ENCODE measurements at places on chromosomes 7 and 10. TPM values are rescaled to one million over a fixed set of nuclear protein-coding genes. Genes with fewer than 3 reads are reported as not detected.

- peak; percentile 11 for DNase-seq
Observed at GRCh38 chr7:4042402-4043045, 639.6 kb upstream of the FOXK1 start.

DNA sequence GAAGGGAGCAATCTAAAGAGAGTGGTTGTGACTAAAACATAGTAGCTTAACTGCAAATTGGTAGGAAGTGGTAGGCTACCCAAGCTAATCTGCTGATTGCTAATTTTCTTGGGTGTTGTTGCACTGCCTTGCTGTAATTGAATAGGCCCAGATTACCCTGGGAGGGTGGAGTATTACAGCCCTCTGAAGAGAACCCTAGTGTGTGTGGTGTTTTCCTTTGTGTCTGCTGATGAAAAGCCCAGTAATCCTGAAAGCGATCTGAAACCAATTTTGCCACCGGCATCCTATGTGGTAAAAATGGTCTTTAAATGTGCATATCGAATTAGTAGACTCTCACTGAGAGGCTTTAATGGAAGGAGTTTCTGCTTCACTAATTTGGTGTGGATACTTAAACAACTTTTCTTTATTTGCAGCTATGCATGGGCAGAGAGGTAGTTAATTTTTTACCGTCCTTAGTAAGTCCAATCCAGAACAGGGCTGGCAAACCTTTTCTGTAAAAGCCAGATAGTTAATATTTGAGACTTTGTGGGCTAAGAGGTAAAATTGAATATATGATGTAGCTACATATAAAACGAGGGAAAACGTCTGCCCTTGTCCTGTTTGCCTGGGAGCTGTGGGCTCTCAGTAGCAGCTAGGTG is 92.5 kb downstream of the CSTF2T start:
- DNase-seq: no peak

Gene GRM8
- total RNA-seq: not detected

DNA sequence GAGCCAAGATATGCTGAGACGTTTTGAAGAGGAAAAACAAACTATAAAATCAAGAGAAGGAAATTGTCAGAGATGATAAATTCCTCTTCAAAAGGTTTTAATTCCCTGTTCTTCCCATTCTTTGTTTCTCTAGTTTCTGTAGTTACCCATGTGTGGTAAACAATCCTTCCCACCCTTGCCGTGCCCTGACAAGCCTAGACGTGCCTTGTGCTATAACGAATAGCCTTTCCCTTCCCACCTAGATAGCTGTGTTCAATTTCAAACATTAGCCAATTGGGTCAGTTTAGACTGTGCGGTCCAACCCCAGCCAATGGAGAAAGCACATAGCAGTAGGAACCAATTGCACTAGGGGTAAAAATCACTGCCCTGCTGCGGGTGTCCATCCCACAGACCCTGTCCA is 138.1 kb downstream of the RALA start:
- DNase-seq: peak; percentile 82

DNA sequence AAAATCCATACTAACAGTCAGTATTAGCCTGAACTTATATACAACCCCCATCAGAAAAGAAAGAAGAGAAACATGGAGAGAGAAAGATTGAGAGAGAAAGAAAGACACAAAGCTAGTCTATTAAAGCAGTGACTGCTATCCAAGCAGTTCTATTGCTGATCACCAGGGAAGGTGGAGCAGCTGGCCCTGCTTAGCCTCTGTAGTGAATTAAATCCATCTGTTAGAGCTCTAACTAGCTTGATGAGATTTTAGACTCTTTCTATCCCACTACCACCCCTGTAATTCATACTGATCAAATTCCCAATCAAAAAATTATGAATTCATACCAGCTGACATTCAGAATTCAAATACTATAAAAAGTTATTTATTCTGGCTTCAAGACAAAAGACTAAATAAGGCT is 486.0 kb upstream of the LRRN3 start:
- DNase-seq: no peak

DNA sequence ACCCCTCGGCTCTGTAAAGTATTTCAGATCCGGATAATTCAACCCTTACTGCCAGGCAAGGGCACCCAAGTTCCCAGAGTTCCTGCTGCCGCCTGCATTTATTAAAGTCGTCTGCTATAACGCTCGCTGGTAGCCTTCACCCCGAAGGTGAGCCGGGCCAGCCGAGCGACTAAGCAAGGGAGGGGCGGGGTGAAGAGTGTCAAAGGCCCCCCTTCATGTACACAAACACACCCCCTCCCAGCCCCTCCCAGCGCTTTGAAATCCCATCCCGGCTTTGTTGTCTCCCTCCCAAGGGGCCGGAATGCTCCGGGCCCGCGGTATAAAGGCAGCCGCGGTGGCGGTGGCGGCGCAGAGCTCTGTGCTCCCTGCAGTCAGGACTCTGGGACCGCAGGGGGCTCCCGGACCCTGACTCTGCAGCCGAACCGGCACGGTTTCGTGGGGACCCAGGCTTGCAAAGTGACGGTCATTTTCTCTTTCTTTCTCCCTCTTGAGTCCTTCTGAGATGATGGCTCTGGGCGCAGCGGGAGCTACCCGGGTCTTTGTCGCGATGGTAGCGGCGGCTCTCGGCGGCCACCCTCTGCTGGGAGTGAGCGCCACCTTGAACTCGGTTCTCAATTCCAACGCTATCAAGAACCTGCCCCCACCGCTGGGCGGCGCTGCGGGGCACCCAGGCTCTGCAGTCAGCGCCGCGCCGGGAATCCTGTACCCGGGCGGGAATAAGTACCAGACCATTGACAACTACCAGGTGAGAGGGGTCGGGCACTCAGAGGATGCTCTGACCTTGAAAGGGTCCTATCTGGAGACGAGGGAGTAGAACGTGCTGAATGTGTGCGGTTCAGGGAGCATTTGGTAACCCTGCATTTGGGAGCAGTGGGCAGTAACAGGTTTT is at the start of gene DKK1:
Gene DKK1 (plus strand): TSS at position 349 of the 889 bp plus-strand sequence. CDS start 154 bp downstream, at position 503.
- peak; percentile 87 for DNase-seq

- no peak for DNase-seq
Observed at GRCh38 chr7:7051206-7051877, 131.0 kb upstream of the C1GALT1 start.

DNA sequence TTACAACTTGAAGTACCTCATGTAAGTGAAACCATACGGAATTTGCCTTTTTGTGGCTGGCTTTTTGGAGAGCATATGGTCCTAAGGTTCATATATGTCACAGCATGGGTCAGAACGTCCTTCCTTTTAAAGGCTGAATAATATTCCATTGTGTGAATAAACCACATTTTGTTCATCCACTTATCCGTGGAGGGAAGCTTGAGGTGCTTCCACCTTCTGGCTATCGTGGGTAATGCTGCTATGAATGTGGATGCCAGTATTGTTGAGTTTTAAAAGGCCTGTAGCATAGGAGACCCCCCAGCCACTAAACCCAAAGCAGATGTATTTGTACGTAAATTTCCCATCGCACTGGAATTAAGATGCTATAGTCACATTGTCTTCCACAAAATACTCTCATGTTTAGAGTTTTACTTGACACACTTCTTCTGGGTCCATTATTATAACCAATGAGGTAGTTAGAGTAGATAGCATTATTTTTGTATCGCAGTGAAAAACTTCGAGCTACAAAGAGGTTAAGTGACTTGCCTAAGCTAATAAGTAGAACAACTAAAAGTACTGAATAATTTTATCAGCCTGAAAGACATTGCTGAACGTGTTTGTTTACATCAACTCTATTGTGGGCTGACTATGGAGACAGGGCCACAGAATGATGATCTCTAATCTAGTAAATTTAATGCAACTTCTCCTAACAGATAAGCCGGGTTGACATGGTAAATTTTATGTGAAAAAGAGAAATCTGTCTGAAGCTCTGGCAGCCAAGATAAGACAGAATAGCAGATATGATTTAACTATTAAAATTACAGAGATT is 183.0 kb upstream of the CTBP2 start:
- peak; percentile 9 for DNase-seq

DNA sequence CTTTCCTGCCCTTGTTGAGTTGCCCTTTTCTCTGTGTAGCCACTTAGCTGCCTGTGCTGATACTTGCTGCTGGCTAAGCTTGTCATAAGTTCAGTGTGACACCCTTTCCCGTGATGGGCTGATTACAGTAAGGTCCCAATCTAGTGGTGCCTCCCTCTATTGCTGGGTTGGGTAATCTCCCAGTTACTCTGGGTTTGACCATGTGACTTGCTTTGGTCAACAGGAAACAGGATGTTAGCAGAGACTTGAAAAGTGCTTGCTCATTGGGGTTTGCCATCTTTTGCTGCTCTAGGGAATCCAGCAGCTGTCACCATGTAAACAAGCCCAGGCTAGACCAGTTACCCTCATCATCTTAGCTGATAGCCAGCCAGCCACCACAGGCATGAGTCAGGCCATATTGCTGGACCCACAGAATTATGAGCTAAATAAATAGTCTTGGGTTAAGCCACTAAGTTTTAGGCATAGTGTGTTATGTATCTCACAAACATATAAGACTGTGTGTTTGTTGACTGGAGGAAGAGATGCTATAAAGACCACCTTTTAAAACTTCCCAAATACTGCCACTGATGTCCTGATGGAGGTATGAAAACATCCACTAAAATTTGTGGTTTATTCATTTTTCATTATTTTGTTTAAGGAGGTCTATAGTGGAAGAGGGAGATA is 4.0 kb upstream of the LEP start:
- DNase-seq: peak; percentile 99

Gene BHLHA15
- total RNA-seq: not detected

DNA sequence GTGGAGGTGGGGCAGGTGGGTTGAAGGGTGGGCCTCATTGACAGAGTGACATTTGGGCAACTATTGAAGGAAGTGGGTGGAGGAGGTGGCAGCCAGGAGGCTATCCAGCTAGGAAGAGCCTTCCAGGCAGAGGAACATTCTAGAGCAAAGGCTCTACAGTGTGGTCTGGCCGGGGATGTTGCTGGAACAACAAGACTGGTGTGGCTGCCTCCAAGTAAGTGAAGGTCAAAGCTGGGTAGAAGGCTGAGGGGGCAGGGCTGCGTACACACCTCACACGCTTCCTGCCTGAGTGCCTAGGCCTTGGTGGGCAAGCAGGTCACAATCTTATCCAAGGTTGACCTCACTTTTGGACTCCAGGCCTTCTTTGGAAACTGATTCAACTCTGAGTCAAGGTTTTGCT is 6.6 kb downstream of the CPA1 start:
- DNase-seq: no peak

- DNase-seq: no peak
Observed at GRCh38 chr10:4068629-4069028, 283.6 kb upstream of the KLF6 start.

Gene TRPV5
- not detected for total RNA-seq

DNA sequence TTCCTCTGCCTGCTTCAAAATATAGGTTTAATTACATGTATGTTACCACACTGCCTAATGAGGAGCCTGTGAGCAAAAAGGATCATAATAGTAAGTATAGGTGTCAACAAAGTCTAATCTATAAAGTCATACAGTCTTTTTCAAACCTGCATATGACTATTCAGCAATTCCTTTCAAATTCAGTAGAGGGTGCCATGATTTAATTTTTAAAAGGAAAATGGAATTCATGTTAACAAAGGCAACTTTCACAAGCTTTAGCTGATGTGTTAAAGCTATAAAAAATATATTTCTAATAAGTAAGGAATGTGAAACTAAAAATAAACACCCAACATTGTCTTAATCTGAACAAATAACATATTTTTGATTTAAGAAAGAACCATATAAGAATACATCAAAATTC is 52.1 kb downstream of the MPP7 start:
- peak; percentile 35 for DNase-seq

Gene SFRP4
- total RNA-seq: not detected

DNA sequence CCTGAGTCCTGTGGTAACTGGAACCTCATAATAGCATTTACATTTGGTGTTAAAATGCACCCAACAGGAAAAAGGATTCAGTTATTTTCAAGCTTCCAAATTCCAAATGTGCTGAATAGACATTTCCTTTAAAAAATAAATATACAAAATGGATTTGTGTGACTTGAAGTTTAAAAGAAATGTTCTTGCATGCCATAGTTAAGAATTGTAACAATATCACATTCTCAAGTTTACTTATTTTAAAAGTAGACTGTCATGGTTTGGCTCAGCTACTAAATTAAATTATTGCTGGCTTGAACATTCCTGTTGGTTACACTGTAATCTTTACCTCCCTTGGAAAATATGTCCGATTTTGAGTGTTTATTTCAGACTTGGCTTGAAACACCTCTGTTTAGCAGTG is 31.5 kb downstream of the BICC1 start:
- DNase-seq: no peak

DNA sequence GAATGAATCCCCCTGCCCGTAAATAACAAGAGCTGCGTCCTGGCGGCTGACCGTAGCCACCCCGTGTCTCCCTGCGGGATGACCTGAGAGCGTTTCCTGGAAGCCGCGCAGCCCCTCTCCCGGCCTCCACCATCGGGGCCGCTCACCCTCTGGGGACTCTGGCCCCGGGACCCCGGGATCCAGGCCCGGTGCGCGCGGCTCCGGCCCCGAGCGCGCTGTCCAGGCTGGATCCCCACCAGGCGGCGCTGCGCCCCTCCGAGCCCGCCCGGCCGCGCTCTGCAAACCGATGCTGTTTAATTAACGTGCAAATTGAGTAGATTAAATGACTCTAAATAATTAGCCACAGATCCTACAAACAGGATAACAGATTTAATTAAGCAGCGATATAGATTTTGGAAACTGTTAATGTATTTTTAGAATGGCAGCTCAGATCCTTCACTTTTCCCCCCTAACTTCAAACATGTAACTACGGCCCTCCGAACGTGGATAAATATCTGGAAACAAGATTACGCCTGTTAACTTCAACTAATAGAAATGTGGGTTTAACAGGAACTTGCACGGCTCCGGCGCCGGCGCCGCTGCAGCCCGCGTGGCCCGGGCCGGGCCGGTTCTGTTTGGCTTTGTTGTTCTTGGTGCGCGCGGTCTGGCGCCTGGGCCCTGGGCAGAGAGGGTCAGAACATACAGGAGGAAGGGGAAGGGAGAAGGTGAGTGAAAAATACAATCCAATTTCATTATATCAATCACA is 7.1 kb upstream of the UNCX start:
- DNase-seq: no peak

Gene CNNM1
- total RNA-seq: 2.0 TPM

GRCh38 chr10:102274062-102274461 is 28.7 kb downstream of the GBF1 start:
- DNase-seq: no peak

DNA sequence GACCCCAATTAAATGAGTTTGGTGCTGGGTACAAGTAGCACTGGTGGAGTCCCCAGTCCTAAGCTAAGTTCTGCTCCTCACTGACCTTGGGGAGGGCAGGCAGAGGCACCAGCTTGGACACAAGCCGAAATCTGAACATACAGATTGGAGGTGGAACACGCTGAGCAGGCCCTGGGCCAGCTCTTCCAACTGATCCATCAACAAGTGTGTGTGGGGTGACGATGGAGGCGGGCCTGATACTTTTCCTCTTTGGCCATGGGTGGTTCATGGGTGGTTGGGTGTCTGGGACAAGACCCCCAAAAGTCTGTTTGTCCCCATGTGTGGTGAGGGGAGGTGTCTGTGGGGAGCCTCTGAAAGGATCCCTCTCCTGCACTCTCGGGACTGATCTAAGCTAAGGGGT is 1.9 kb downstream of the ADCYAP1R1 start:
- no peak for DNase-seq

GRCh38 chr7:158779061-158780000 is 50.0 kb downstream of the ESYT2 start:
- no peak for DNase-seq

Gene FANK1
- 6.2 TPM for total RNA-seq
